ENCODE measurements at places on chromosomes 16 and 17.

GRCh38 chr17:66805567-66805966 lies 29.4 kb upstream of the CACNG5 start:
- DNase-seq, result no peak

- peak; percentile 66 for DNase-seq
Observed at GRCh38 chr16:3520841-3521240, 20.0 kb downstream of the CLUAP1 start.

- DNase-seq, result no peak
Observed at GRCh38 chr16:82996814-82997213, 370.0 kb downstream of the CDH13 start.

GRCh38 chr16:8866118-8866883 lies 2.5 kb downstream of the CARHSP1 start:
- peak; percentile 74 for DNase-seq

- peak; percentile 65 for DNase-seq
Observed at GRCh38 chr16:67301080-67301782, 21.9 kb downstream of the PLEKHG4 start.

- DNase-seq, result no peak
Observed at GRCh38 chr17:39617446-39618245, 9.1 kb upstream of the PPP1R1B start.

DNA sequence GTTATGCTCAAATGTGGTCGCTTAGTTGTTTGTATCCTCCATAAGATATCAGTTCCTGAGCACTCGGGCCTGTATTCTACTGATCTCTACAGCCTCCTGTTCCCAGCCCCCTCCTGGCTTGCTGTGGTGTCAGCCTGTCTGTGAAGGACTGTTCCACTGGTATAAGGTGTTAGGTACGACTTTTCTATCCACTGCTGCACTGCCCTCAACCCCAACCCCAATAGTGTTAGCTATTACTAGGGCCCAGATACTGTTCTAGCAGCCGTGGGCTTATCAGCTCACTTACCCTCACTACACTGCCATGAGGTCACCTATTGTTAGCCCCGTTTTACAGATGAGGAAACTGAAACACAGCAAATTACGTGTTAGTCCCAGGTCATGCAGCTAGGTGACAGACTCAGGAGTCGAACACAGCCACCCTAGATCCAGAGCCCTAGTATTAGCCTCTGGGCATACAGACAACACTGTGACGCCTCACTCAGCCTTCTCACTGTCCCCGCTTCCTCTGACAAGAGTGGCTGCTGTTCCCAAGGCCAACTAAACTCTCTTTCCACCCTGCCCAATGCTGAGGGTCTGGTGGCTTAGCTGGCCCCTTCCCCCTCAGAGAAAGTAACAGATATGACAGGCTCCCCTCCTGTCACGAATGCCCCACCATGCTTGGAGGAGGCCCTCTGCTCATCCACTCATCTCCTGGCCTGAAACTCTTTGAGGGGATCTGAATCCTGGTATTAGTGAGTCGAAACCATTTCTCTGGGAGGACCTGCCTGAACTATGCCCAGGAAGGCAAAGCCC lies 25.6 kb upstream of the ZNF652 start:
- no peak for DNase-seq

- no peak for DNase-seq
Observed at GRCh38 chr17:18122990-18123753, 14.6 kb downstream of the MYO15A start.

DNA sequence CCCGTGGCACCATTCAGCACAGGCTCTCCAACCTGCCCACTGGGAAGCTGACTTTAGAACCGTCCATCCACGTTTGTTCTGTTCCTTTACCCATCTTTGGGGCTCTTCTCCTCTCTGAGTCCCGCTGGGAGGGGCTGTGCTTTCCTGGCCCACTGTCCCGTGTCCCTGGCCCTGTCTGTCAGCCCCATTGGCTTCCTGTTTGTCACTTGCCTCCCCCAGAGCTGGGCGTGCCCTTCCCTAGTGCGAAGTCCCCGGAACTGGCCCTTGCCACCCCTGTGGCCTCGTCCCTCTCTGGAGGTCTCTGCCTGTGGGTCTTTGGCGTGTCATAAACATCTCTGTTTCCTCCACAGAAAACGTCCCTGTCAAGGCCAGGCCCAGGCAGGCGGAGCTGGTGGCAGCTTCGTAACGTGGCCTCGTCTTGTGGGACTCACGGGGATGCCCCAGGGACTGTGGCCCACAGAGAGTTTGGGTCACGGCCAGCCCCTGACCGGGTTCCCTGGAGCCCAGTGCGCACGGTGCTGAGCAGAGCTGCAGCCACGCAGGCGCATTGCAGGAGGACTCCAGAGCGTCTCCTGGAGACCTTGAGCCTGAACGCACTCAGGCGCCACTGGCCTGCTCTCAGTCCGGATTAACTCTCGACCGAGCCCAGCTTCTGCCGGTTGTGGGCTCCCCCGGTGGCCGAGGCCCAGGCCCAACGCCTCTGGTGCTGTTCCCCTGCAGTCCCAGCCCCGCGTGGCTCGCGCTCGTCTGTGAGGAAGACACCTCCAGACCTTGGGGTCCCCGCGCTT lies 7.3 kb downstream of the CHMP6 start:
- DNase-seq, result no peak

DNA sequence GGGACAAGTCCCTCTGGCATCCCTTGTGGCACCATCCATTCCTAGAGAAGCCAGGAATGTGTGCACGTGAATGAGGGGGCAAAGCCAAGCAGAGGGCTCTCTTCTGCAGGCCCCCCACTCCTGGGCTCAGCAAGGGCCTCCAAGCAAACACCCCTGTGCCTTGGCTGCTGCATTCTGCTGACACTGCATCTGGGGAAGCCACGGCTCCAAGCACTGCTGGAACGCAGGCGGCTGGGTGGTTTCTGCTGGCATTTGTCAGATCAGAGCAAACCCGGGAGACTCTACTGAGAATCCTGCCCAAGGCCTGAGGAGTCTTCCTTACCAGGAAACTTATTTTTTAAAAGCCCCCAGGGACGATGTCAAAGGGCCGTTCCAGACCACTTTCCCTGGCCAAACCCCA lies 23.3 kb downstream of the ATP6V0D1 start:
- DNase-seq, result no peak

- DNase-seq, result no peak
Observed at GRCh38 chr16:86424398-86424797, 85.9 kb upstream of the FOXF1 start.

- no peak for DNase-seq
Observed at GRCh38 chr17:10859051-10859450, 21.2 kb upstream of the PIRT start.

DNA sequence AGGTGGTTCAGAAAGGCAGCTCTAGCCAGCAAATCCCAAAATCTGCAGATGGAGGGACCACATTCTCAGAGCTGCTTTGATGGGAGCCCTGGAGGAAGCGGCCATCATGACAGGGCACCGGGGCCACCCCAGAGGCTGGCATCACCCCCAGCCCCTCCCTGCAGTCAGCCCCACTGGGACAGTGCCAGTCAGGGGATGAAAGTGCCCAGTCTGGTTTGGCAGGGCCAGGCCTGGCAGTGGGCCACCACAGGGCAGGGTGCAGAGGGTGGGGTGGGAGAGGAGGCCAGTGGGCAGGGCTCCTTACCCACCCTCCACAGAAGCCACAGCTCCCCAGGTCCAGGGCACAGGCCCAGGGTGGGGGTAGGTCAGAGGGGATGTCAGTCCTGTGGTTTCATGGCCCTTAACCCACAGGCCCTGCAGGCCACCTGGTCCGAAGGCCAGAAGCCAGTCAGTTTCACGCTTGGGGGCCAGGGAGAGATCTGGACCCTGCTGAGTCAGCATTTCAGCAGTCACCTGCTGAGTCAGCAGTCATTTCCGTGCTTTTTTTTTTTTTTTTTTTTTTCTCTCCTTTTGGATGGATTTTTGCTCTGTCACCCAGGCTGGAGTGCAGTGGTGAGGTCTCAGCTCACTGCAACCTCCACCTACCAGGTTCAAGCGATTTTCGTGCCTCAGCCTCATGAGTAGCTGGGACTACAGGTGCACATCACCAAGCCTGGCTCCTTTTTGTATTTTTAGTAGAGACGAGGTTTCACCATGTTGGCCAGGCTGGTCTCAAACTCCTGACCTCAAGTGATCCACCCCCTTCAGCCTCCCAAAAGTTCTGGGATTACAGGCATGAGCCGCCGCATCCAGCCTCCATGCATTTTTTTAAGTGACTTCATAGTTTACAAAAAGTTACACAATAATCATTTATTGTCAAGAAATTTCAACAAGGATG lies 10.4 kb downstream of the SLC25A10 start:
- no peak for DNase-seq

- DNase-seq, result no peak
Observed at GRCh38 chr16:52742052-52742451, 195.1 kb upstream of the TOX3 start.

DNA sequence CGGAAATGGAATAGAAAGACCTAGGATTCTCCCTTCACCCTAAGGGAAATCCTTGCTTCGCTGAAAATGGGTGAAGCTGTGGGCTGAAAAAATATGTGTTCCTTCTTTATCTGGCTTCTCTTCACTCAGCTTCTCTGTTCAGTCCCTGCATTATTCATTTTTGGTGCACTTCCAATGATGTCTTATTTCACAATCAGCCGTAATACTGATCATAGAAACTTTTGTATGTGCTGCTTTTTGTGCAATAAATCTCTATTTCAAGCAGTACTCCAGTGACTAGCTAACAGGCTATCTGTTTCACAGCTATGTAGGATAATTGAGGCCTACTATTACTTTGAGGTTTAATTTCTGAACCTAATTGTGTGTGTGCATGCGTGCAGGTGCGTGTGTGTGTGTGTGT lies 144.6 kb downstream of the FOXL1 start:
- no peak for DNase-seq

DNA sequence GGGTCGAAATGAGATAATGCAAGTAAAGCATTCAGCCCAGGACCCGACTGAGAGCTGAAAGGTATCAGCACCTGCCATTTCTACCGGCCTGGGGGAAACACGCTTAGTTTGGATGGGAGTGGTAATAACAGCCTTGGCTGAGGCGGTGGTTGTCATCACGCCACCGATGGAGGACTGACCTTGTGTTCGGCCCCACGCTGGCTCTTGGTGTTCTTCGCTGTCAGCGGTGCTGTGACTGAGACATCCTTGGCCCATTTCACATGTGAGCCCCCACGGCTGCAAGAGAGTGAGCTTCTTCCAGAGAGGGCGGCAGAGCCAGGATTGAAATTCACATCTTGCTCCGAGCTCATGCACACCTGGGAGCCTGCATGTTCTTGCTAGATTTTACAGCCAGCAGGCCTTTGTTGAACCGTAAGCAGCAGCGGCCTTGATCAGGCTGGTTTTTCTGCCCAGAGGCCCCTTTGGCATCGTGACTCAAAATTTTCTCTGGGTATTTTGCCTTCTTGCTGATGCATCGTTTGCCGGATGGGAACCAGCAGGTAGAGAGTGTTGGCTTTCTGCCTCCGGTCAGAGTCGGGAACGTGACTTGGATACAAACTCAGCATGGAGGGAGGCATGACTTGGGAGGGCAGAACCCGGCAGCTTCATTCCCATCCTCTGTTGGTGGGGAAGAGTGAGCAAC lies 341.5 kb downstream of the SNX29 start:
- DNase-seq, result no peak

- DNase-seq, result no peak
Observed at GRCh38 chr17:81428948-81429774, 33.9 kb downstream of the BAHCC1 start.

DNA sequence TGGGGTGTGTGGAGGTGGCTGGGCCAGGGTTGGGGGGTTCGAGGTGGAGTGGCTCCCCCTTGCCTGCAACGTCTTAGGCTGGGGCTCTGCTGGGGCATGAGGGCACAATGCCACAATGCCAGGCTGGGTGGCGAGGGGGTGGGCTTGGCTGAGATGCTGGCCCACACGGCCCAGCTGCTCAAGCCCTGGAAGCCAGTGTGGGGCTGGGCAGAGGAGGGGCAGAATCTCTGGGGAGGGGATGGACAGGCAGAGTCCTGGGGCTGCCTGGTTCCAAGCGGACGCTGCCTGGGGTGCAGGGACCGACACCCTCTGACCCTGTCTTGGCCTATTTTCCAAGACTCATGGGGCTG lies 37.5 kb upstream of the SSTR5 start:
- no peak for DNase-seq

DNA sequence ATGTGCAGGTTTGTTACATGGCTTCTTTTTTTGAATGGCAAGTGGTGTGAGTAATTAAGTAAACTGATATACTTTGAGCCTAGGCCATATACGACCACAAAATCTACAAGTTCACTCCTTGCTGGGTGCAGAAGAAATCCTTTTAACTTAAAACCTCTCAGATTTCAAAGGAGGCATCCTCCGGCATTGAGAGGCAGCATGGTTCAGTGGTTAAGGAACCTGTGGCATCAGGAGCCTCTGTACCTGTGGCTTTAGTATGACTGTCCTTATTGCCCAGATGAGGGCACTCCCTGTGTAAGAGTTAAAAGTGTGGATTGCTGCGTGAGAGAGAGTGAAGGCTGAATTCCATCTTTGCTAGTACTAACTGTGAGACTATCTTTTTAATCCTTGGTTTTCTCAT lies 3.3 kb downstream of the NLRP1 start:
- no peak for DNase-seq

DNA sequence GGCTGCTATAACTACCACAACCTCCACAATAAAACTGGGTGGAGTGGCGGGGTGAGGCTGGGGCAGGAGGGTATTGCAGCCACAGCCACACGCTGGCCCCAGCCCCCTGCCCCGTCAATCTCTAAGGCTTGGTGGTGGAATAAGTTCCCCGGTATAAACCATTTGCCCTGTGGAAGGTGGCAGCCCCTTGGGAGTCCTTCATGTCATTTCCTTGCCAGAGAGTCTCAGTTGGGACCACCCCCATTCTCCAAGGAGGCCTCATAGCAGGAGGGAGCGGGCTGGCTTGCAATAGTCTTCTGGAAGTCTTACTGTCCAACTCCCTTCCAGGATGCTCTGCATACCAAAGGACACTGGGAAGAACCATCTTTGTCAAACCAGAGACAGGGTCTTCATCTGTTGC lies 19.4 kb downstream of the CD300A start:
- no peak for DNase-seq

DNA sequence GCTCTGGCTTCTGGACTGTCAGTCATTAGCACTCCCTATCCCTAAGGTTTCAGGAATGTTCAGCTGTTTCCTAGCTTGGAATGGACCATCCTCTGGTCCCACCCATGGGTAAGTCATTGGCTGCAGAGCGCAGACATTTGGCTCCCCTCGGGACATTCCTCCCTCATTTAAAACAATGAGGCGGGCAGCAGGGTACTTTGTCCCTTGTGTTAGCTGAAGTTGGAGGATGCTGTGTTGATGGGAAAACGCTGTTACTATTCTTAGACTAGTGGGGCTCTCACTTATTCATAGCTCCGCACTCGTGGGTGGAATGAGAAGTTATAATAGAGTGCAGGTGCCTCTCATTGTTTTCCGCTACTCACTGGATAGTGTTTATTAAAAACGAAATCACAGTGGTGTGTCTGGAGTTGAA lies 673.8 kb downstream of the WWOX start:
- no peak for DNase-seq

GRCh38 chr17:81578038-81578441 lies 25.9 kb upstream of the FAAP100 start:
- DNase-seq, result no peak

DNA sequence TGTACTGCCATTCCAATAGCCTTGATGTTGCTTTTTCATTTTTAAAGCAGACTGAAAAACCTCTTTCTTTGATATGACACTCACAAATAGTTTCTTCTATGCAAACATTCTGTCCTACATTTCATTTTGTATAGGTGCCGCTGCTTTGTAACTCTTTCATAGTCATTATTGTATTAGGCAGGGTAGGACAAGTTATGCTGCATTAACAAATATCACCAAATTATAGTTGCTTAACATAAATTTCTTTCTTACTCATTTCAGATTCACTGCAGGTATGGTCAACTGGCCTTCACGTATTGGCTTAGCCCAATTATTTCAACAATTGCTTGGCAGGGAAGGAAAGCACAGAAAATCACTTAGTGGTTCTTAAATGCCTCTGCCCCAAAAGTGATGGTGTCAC lies 70.8 kb downstream of the GPR139 start:
- DNase-seq, result no peak

All from hindlimb muscle (tissue), 1 donor.